ENCODE measurements at places on chromosomes 3 and 15.
A peak's percentile ranks its signal among the peaks of the same experiment; 100 is the strongest.

DNA sequence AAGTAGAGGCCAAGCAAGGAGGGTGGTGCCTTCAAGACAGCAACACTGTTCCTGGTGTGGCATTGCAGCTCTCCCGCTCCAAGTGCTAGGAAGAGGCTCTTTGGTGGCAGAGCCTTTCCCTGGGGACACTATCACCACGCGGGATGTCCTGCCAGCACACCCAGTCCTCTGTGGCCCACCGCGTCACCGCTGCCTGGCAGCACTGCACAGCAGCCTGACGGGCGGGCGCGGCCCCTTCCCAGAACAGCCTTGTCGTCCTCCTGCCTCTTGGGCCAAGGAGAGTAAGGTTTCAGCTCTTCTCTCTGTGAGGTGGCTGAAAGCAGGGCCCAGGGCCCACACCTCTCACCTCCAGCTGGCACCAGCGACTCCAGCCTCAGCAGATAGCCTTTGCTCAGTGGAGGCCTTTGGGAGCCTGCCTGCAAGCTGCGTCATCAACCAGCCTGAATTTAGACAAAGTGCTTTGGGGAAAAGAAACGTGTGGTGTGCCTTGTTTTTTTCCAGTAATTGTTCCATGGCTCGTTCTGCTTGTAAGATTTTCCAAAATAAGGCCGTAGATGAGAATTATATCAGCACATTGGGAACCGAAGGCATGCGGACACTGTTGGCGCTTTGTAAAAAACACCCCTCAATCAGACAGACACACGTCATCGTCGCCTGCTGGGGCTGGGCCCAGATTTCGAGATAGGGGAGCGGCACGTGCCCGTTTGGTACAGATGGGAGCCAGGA is 65.0 kb downstream of the AAGAB start:
- peak; percentile 88 for DNase-seq

GRCh38 chr15:87874896-87875711 is 381.4 kb downstream of the NTRK3 start:
- DNase-seq, result no peak

- no peak for DNase-seq
These were observed 168.1 kb downstream of the NSMCE3 start for GRCh38 chr15:29101491-29101890.

GRCh38 chr15:74141591-74141990 is 11.2 kb downstream of the ISLR2 start:
- no peak for DNase-seq

- DNase-seq, result no peak
These were observed 234.3 kb upstream of the ZPLD1 start for GRCh38 chr3:102200560-102200959.

- DNase-seq, result no peak
These were observed 46.9 kb downstream of the IL17RD start for GRCh38 chr3:57118254-57118653.

- no peak for DNase-seq
These were observed 335.1 kb downstream of the SV2B start for GRCh38 chr15:91435113-91435512.

DNA sequence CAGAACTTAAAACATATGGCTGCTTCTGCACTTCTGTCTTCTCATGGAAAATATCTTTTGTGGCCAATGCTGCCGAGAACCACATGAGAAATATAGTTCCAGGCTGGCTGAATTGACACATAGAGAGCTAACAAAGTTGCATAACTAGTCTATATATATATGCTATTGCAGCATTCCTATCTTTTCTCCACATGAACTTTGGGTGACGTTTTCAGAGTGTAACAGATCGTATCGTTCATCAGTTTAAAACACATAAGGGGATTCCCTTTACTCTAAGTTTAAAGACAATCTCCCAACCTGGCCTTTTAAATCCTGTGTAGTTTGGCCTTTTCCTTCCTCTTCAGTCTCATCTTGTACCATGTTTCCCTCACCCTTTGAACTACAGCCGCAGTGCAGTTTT is 394.2 kb upstream of the CBLB start:
- DNase-seq, result no peak

- no peak for DNase-seq
These were observed 44.2 kb upstream of the IGDCC4 start for GRCh38 chr15:65466901-65467300.

DNA sequence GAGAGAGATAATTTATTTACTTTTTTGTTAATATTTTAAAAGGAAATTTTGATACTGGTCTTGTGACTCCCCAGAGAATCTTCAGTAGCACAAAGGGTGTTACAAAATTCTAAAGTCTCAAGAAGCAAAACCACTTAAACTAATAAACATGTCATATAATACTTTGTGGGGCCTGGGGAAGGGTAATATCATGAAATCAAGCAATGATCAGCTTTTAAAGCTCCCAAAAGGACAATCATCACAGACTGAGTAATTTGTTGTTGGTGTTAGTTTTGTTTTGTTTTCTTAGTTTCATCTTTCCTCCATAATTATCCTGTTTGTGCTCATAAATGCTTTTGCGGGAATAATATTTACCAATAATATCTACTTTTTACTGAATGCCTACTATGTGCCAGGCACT is 55.0 kb downstream of the TMEM212 start:
- DNase-seq, result no peak

DNA sequence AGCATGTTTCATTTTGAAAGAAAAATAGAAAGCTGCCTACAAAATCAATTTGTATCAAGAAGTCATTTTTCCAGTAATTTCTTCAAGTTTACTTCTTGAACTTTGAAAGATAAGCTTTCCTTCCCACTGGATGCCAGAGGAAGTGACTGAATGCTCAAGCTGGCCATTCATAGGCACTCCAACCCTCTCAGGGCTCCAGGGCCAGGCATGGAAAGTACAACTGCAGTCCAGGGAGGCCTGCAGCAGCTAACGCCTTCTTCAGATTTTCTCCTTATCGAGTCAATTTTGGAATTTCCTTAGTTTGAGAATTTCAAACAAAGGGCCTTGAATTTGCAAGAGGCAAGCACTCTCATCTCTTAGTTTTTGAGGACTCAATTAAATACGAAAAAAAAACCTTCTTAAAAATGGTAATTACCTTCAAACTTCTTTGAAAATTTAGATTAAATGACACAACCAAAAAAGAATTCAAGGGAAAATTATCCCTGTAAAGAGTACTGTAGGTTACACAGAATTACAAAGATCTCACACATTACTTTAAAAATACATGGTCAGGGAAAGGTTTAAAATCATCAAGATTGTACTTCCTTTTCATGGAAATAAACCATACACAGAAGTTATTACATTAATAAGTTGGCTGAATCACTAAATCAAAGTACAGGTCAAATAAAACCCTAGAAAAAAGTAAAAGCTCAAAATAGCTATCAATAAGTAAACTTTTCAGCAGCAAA is 2.5 kb downstream of the UBP1 start:
- no peak for DNase-seq

- DNase-seq, result no peak
These were observed 31.1 kb upstream of the INSYN1 start for GRCh38 chr15:73784291-73784690.

DNA sequence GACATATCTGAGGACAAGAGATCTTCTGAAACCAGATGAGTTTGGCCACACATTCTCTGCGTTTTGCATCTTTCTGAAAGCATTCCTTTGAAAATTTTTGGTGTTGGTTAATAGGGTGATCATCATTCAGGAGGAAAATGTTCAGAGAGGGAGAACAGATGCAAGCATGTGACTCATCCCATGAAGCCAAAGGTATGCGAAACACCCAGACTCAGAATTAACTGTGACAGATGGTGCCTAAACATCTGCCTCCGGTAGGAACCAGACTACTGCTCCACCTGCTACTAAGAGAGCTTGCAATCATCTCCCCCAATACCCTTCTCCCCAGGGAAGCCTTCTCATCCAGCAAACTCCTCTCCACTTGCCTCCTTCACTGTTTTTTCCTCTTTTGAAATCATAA is 46.2 kb downstream of the TRIM69 start:
- DNase-seq, result no peak

GRCh38 chr15:101808201-101808600 is 3.8 kb upstream of the OR4F15 start:
- DNase-seq, result no peak

- DNase-seq, result no peak
These were observed 5.7 kb downstream of the THBS1 start for GRCh38 chr15:39586387-39587095.

Data from cardiac septum (tissue), 1 donor.